Right lung (tissue), 10 donors: ENCODE measurements at places on chromosomes 1 and 21. TPM values are rescaled to one million over a fixed set of nuclear protein-coding genes. Genes with fewer than 3 reads are reported as not detected.

DNA sequence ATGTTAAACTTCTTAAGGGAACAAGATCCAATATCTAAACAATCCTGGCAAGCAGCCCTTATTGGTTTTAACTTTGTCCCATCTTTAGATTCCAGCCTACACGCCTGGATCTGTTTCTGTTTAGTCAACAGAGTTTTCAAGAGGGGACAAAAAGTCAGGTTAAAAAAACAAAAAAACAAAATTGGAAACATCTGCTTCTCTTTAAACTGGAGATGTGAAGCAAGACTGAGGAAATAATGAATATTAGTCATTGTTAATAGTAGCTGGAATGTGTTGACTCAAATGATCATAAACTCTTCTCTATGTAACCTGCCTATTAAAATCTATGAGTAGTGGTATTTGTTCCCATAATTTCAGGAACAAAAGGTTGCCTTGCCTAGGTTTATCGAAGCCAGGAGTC is 55.0 kb downstream of the NID1 start:
- DNase-seq = no peak

DNA sequence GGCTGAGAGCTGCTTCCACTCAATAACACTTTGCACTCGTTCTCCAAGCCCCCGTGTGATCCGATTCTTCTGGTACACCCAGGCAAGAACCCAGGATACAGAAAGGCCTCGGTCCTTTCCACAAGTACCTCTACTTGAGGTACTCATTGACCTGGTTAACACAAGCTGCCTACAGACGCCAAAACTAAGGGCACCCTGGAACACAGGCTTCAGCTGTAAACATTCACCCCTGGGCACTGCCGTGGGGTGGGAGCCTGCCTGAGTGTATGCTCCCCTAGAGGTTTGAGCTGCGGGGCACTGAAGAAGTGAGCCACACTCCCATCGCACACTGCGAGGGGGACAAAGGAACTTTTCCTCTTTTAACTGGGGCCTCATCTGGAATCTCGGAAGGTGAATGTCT is 30.5 kb downstream of the LRRC3 start:
- no peak for DNase-seq

DNA sequence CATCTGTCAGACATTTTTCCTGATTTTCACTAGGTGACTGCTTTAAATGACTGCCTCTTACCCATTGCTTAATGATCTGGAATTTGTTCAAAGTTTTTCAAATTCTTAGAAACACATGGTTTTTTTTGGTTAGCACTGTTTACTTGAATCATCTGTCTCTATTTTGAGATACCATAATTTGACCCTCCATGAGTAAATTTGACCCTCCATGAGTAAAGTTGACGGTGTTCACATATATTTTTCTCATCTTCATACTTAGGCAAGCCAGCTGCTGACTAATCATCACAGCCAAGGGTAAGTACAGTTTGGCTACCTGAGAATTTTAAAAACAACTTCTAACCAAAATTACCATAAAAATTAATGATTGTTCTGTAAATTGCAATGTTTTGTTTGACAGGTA is 586.5 kb downstream of the PTBP2 start:
- no peak for DNase-seq

- no peak for DNase-seq
Measured at GRCh38 chr1:230578616-230579015, 63.7 kb upstream of the COG2 start.

DNA sequence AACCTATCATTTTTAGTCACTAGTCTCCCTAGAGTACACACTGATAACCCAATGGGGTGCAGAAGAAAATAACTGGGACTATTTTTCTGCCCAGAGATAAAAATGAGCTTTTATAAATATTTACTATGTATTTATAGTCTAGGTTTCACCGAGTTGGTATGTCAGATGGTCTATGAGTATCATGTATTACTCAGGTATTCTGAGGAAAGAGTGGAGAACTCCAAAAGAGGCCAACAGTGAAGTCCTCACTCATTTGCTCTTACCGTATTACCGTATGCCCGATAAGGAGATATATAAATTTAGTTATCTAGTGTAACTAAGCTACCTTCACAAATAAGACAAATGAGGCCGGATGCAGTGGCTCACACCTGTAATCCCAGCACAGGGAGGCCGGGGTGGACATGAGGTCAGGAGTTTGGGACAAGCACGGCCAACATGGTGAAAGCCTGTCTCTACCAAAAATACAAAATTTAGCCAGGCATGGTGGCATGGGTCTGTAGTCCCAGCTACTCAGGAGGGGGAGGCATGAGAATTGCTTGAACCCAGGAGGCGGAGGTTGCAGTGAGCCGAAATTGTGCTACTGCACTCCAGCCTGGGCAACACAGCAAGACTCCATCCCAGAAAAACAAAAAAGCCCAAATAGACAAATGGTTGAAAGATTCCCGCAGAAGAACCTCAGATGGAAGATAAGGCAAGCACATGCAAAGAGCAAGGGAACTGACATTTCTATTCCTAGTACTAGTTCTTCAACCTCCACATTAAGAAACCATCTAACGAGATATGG is 15.6 kb downstream of the CSDE1 start:
- no peak for DNase-seq

DNA sequence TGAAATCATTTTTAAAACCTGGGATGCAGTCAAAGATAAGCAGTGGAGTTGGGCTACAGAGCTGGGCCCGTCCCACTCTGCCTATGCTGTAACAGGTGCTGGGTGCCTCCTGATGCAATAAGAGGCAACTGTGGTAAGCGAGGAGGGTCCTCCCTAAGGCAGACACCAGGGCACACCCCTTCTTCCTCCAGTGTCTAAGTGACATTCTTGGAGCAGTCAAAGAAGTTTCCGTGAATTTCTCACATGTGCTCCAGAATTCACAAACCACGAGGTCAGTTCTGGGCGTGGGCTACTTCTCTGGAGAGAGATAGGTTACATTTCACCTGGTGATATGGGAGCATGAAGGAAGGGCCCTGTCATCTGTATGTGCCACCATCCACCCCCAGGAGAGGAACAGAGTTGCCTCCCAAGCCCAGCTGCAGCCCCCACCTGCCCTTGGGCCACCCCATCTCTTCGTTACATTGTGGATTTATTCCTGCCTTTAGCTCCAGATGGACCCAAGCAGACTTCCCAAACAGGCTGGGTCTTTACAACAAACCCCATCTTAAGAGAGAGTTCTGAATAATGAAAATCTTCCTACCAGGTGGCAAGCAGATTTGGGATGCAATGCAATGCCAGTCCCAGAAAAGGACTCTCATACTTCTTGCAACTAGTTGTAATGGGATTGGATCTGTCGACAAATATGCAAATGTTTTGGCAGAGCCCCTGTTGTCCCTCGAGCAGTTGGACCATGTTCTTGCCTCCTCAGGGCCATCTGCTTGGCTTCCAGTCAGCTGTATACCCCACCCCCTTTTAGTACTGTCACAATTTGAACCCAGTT is 82.5 kb upstream of the CNTN2 start:
- DNase-seq = no peak

DNA sequence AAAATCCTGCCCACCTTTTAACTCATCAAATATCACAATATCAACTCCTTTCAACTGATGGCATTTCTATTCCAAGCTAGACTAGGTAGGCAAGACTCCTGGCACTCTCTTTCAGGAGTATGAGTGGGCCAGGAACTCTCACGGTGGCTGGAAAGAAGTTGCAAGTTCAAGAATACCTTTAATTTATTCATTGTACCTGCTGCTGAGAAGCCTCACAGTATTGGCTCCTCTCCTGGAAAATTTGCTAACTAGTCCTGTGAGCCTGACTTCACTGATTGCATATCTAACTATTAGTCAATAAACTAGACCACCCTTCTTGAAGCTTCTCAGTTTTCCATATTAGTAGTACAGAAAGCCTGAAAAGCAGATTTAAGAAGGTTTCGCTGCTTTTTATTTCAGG is 120.2 kb downstream of the DUSP10 start:
- DNase-seq = no peak

- no peak for DNase-seq
Measured at GRCh38 chr1:29221296-29221695, 9.4 kb downstream of the MECR start.

The DNAH14 gene
- polyA plus RNA-seq = 14.2 TPM

The DNASE2B gene
- not detected for polyA plus RNA-seq

The AVPR1B gene
- 0.14 TPM for polyA plus RNA-seq

The EPHA2 gene
- 34.4 TPM for polyA plus RNA-seq
